Left hindlimb (tissue), 1 donor: ENCODE measurements at places on chromosomes 16 and 17.

GRCh38 chr16:4792951-4793513 lies 2.1 kb upstream of the SMIM22 start:
- no peak for DNase-seq

DNA sequence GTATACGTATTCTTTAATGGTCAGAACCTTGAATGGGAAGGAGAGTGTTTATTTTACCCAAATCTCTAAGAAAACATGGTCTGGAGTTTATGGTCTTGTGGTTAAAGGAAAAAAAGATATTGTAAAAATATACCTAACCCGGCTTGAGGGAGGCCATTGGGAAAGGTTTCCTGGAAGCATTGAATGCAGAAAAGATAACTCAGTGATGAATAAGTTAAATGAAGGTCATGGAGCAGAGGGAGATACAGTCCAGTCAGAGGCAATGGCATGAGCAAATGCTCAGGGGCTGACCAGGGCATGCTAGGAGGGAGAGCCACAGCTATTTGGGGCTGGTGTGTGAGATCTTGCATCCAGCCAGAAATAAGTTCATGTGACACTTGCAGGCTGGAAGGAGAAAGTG lies 430.4 kb upstream of the CDH5 start:
- no peak for DNase-seq

DNA sequence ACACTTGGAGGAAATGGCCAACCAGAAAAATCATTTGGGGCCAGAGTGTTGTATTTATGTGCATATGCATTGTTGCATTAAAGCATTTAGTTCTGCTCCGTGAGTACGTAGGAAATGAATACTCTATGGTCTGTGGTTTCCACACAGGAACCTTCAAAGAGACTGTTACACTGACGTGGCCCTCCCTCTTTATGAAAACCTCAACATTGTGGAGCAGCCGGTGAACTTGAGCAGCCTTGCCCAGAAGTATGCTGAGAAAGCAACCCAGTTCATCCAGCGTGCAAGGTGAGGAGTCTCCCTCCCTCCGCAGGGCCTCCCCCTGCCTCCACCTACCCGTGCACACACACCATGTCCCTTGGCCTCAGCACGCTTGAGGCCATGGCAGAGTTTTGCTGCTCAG lies 65.2 kb downstream of the ARSG start:
- DNase-seq: no peak

- no peak for DNase-seq
Observed at GRCh38 chr16:8632675-8633182, 11.2 kb downstream of the METTL22 start.

DNA sequence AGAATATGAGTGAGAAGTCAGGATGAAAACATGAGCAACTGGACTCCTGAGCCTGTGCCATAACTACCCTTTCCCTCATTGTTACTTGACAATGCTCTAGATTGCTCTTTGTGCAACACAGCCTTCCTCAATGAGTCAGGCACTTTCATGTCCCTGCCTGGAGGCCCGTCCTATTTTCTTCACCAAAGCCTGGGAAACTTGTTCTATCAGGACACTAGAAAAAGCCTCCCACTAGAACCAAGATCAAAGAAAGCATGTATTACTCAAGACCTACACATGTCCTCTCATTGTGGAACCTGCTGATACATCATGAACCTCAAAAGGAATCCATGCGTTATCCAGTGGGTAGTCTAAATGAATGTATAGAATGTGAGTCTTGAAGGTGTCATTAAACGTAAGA lies 624.5 kb downstream of the TOX3 start:
- DNase-seq: no peak
